ENCODE measurements at places on chromosomes 1 and 21.
A peak's percentile ranks its signal among the peaks of the same experiment; 100 is the strongest.

DNA sequence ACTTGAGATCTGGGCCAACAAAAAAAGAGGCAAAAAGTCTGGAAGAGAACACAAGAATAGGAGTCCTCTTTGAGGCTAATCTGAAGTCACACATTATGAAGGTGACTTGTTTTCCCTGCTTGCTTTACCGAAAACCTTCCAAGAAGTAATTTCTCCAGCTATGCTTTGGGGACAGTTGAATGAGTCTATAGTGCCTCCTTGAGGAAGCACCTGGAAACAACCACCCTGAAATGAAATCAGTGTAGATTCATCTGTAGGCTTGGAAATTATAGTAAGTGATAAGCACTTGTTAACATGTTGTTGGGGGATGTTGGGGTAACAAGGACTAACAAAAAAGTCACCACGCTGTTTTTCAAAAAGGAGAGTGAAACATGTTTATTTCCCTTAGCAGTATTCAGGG, 23.4 kb upstream of the RPTN start:
- DNase-seq = no peak

DNA sequence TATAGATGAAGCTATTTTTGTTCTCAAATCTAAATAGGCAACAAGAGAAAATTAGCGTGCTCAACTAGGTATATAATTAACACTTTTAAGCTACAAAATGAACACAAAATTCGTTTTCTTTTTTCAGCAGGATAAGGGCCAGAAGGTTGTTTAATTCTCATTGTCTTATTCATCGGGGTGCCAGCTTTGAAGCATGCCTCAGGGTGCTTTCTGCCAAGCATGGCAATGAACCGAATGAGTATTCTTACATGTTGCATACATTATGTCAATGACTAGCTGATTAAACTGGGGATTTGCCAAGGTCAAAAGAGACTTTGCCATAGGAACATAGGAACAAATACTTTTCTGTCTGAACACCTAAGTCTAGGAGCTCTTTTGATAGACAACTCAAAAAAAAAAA, 102.0 kb upstream of the MAP1LC3C start:
- DNase-seq = no peak

DNA sequence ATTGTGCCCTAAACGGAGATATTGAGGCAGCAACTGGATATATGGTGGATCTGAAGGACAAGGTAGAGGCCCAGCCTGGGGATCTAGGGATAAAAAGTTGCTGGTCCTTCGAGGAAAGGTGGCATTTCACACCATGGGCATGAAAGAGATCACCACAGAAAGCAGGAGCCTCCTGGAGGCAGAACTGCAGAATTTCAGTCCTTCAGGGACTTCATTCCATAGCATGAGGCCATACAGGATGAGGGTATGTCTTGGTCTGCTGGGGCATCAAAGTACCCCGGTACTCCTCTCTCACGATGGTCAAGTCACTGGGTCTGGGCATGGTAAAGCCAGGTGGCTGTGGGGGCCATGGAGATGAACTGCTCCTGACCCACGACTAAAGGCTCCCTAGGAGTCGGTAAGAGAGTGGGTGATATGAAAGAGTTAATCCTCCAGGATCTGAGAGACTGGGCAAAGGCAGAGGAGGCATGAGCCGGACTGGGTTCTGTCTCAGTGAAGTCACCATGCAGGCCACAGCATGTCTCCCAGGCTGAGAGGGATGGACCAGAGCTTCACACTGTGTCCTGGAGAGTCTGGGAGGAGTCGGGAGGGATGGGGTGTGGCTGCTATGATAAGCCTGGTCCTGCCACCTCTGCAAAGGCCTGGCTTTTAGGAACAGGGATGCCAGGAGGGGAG, 5.8 kb upstream of the SPRR5 start:
- no peak for DNase-seq

GRCh38 chr1:197319631-197320030, 51.6 kb downstream of the CRB1 start:
- DNase-seq = no peak

DNA sequence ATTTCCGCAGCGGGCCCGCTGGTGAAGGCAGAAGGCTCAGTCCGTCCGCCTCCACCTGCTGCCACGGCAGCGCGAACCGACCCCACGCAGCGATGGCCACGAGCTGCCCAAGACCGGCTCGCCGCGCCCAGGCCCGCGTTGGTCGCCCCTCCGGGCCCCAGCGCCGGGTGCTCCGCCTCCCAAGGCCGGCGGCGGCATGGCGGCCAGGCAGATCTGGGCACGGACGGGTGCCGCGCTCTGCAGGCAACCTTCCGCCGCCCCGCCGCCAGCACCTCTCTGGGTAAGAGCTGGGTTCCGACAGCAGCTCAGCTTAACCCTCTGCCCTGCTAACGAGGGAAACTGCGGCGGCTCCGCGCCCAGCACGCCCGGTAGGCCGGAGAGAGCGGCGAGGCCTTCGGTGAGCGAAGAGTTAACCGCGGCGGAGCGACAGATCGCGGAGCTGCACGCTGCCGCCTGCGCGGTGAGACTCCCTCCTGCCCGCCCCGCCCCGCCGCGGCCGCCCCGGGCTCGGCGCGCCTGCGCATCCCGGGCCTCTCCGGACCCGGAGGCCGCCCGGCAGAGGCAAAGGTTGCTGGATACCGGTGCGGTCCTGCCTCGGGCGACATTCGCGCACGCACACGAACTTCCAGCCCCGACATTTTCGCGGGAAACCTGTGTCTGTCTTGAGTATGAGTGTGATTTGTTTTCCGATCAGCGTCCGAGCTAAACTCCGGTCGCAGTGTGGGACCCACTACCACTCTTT, at the start of gene C1orf53:
C1orf53 (plus strand) TSS at position 177 of the 742 bp plus-strand sequence; CDS start at position 197, 20 bp downstream.
- DNase-seq = peak; percentile 70

DNA sequence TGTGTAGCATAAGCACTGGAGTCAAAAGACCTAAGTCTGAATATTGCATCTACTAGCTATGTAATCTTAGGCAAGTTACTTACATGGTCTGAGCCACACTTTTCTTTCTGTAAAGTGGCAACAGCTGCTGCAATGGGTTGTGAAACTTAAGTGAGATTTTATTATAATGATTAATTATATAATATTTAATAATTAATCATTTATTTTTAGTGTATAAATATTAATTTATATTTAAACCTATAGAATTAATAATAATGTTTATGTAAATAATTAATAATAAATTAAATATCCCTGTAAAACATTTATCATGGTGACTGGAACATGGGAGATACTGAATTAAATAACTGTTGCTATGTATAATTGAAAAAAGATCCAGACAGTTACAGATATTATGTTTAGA, 180.3 kb downstream of the LRRC40 start:
- no peak for DNase-seq

DNA sequence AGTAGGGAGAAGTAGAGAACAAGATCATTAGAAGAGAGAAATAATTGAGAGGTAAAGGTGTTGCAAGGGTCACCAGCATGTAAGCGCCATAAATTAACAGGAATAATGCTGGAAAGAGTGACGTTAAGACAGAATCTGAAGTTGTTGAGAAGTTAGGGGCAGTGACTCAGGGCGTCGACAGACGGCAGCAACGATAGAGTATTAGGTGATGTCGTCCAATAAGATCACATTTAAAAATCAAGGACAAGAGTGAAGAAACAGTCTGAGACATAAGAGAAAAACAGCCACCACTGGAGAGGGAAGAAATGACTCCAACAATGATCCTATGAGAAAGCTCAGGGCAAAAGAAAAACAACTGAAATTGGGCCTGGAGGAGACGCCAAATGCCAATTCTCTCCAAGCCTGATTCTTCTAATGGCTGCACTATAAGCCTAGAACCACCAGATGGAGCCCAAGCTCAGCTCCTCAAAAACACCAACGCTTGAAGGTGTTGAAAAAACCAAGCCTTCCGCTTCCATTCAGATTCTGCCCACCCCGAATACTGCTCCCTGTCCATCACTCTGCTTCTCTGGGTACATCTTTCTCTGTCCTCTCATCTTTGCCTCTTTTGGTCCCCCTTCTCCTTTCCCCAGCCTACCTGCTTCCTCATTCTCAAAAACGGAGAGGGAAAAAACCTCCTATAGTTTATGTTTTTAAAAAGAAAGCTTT, 70.0 kb downstream of the LUZP1 start:
- peak; percentile 25 for DNase-seq

- DNase-seq = no peak
Measured at GRCh38 chr21:27062443-27062842, 95.6 kb upstream of the ADAMTS5 start.

- DNase-seq = no peak
Measured at GRCh38 chr1:181318022-181318857, 165.1 kb upstream of the CACNA1E start.

GRCh38 chr1:54016343-54017282, 1.4 kb downstream of the LDLRAD1 start:
- DNase-seq = no peak

DNA sequence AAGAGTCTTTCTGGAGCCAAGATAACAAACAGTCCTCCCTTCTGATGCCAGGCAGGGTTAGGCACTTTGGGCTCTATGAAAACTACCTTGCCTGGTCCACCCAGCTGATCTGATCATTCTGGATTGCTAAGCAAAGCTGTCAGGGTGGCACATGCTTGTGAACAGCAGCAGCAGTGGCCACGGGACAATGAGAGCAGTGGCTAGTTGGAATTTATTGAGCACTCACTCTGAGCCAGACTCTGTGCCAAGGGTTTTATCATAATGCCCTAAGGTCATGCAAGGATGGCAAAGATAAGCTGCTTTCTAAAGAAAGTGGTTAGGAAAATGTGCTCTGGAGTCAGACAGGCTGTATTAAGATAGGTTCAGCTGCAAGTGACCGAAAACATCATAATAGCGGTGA, 390.4 kb upstream of the VAMP3 start:
- DNase-seq = no peak

GRCh38 chr1:185349556-185349955, 32.5 kb upstream of the IVNS1ABP start:
- no peak for DNase-seq

DNA sequence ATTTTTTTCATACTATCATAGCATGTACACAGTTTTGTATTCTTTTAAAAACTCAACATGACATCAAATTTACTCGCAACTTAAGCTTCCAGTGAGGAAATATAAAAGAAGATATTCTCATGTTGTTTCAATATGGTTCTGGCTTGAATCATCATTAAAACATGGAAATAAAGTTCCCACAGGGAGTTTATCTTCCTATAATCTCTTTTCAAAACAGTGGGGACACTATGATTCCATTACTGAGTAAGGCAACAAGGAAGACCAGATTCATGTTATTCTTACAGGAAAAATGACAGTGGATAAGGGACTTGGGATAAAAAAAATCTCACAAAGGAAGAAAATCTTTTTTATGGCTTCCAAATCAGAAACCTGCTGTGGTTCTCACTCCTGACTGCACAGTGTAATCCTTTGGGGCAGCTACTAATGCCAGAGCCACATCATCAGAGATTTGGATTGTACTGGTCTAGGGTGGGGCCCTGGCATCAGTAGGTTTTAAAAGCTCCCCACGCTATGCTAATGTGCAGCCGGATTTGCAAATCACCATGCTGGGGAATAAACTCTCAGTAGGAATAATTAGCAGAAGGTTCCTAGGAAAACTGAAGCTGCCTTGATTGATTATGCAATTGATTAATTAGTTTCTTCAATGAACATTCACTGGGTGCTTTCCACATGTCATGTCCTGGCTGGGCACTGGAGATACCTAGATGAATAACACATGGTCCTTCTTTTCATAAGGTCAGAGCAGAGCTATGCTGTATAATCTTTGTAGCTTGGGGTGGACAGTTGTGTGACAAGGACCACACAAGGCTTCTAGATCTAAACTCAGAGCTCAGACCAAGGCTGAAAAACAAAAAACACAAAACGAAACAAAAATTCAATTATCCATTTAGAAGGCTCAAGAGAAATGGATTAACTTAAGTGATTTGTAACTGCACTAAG, 71.1 kb upstream of the C8B start:
- DNase-seq = no peak

GRCh38 chr1:97906567-97907241, 14.1 kb downstream of the DPYD start:
- DNase-seq = no peak

GRCh38 chr1:182972829-182973228, 19.9 kb upstream of the SHCBP1L start:
- DNase-seq = no peak

DNA sequence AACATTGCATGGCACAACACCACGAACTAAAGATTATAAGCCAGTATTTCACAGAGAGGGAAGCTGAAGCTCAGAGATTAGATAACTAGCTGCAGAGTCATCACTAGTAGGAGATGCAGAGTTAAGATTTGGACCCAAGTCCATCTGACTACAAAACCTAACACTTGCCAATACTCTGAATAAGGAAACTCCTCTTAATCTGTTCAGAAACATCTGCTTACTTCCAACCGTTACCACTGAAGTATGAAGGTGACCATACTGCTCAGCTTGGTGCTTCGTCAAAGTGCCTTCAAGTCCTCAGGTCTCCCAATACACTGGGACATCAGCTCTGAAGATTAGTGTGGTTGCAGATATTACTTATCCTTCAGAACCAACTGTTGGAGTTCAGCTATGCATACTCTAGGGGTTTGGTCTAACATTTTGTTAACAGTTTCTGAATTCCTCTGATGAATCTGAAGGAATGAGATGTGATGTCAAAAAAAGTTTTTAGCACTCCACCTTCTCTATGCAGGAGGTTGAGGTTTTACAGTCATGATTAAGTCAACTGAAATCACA, 179.6 kb downstream of the TPR start:
- no peak for DNase-seq

DNA sequence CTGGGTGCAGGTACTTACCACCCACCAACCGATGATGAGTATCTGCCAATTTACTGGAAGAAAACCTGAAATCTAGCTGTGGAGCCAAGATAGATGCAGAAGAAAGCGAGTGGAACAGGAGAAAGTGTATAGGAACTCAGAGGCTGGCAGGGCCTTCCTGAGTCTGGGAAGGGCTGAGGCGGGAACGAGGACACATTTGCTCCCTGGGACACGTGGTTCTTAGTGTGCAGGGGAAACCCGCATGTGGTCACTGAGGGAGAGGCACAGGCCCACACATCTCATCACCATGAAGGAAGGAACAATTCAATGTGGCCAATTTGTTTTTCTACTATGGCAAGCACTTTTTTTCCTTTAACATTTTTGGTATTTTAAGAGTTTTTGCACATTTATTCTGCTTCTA, 8.2 kb downstream of the RYR2 start:
- no peak for DNase-seq

DNA sequence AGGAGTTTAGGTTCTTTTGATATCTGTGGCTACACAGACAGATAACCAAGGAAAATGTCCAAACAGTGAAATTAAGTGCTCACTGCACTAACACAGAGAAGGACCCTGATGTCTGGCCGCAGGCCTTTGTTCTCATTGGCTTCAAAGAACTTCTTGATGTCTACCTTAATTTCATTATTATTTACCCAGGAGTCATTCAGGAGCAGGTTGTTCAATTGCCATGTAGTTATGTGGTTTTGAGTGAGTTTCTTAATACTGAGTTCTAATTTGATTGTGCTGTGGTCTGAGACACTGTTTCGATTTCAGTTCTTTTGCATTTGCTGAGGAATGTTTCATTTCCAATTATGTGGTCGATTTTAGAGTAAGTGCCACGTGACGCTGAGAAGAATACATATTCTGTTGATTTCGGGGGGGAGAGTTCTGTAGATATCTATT, 15.2 kb upstream of the LGALS8 start:
- DNase-seq = no peak

DNA sequence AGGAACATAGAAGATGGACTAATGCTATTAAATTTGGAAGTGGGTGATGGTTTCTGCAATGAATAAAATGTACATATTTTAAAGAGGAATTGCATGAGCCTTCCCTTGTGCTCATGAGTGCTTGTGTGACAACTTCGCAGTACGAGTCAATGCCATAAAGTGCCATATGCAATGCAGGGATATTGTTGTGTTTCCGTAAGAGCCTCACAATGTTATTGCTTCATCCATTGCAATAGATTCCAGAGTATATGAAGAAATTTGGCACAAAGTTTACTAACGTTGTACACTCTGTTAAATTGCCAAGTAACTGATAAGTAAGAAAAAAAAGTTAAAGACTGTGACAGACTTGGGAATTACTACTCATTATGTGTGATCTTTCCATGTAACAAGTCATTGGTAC, 22.3 kb downstream of the BTG3 start:
- no peak for DNase-seq
